ENCODE measurements at places on chromosomes 3 and 15. TPM values are rescaled to one million over a fixed set of nuclear protein-coding genes. Genes with fewer than 3 reads are reported as not detected.

The PLSCR2 gene
- total RNA-seq, result 0.28 TPM

The EPHA6 gene
- total RNA-seq, result 0.36 TPM

The CHDH gene
- 0.21 TPM for total RNA-seq

The LRRC2 gene
- 0.36 TPM for total RNA-seq

The PLCB2 gene
- total RNA-seq, result not detected

The TMEM45A gene
- 8.5 TPM for total RNA-seq

The TUSC7 gene
- not detected for total RNA-seq

The GANC gene
- total RNA-seq, result 13.0 TPM

The RETNLB gene
- total RNA-seq, result not detected

The ISL2 gene
- total RNA-seq, result 0.14 TPM

The ALPK3 gene
- total RNA-seq, result under 0.01 TPM

The OSBPL10 gene
- 28.4 TPM for total RNA-seq

The MST1R gene
- total RNA-seq, result 24.4 TPM

The STIMATE gene
- total RNA-seq, result 17.7 TPM

The HSPBAP1 gene
- total RNA-seq, result 16.4 TPM

The TXNRD3 gene
- 9.5 TPM for total RNA-seq

The STRA6 gene
- 3.5 TPM for total RNA-seq

The SEMA3G gene
- total RNA-seq, result 0.34 TPM

The GOLGA6L4 gene
- 0.34 TPM for total RNA-seq

The CLEC3B gene
- total RNA-seq, result not detected

The CKMT1A gene
- 21.5 TPM for total RNA-seq

The SLC28A2 gene
- not detected for total RNA-seq

The TTC23 gene
- total RNA-seq, result 30.5 TPM

The GOLGA8T gene
- total RNA-seq, result not detected

The FBXO40 gene
- not detected for total RNA-seq

The RPL29 gene
- total RNA-seq, result 989 TPM

The SYNPR gene
- not detected for total RNA-seq

The UBL7 gene
- 26.7 TPM for total RNA-seq

The SNTN gene
- not detected for total RNA-seq

The MYO5C gene
- 10.6 TPM for total RNA-seq

The RARB gene
- total RNA-seq, result 2.6 TPM

The ACTRT3 gene
- 1.5 TPM for total RNA-seq
